ENCODE measurements at places on chromosomes 6 and 20. TPM values are rescaled to one million over a fixed set of nuclear protein-coding genes. Genes with fewer than 3 reads are reported as not detected.
A peak's percentile ranks its signal among the peaks of the same experiment; 100 is the strongest.

SESN1 gene
- total RNA-seq, result 33.3 TPM

KIF13A gene
- total RNA-seq, result 40.1 TPM

SLC12A5 gene
- total RNA-seq, result 5.1 TPM

MPIG6B gene
- 0.41 TPM for total RNA-seq

UFL1 gene
- 21.9 TPM for total RNA-seq

SLC17A1 gene
- 1.2 TPM for total RNA-seq

CRYBG1 gene
- 17.3 TPM for total RNA-seq

CAGE1 gene
- total RNA-seq, result not detected

NKAIN4 gene
- 10.2 TPM for total RNA-seq

GABRR1 gene
- total RNA-seq, result not detected

SMIM13 gene
- 13.9 TPM for total RNA-seq

FOXQ1 gene
- 20.5 TPM for total RNA-seq

GCNT2 gene
- 21.2 TPM for total RNA-seq

DNA sequence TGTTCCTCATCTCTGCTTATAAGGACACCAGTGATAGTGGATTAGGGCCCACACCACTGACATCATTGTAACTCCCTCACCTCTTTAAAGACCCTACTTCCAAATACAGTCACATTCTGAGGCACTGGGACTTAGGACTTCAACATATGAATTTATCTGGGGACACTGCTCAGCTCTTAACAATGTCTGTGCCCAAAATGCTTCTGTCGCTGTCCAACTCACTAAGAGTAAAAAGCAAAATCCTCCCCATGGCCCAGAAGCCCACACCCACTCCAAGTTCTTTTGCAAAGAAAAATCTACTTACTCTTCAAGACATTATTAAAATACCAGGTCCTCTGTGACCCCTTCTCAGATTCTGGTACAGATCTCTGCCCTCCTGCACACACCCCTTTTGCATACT lies 116.2 kb downstream of the TBC1D7 start:
- no peaks in the 10 kb centered on the region for H3K36me3 ChIP-seq
- peaks cover 7% of the 10 kb centered on the region for H3K27me3 ChIP-seq
- peaks cover 1% of the 10 kb centered on the region for H3K4me1 ChIP-seq
- no peak for DNase-seq
- no peak overlapping the region for H3K4me3 ChIP-seq

DNA sequence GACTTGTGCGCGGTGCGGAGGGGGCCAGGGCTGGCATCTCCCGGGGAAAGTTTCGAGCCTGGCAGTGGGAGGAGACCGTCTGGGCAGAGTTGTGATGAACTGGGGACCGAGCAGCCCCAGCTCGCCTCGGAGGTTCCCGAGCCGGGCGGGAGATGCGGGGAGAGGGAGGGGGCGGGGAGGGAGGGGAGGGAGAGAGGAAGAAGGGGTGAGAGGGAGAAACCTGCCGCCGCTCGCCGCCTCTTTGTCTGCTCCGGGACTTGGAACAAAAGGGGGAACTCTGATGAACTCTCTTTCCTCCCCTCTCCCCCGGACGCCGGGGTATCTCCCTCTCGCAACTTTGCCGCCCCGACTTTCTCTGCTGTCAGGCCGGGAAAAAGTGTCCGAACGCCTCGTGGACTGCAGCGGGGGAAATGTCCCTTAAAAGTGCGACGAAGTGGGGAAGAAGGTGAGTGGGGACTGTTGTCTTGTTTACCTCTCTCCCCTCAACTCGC lies 72.7 kb downstream of the SOX4 start:
- peaks cover 48% of the 10 kb centered on the region for H3K27me3 ChIP-seq
- H3K4me1 ChIP-seq, result peaks cover 41% of the 10 kb centered on the region
- peak overlapping the region; percentile 95 for H3K4me3 ChIP-seq

- H3K27me3 ChIP-seq, result no peaks in the 10 kb centered on the region
- DNase-seq, result no peak
- no peak overlapping the region for H3K27ac ChIP-seq
Measured at GRCh38 chr6:37851997-37852524, 32.5 kb downstream of the ZFAND3 start.

DNA sequence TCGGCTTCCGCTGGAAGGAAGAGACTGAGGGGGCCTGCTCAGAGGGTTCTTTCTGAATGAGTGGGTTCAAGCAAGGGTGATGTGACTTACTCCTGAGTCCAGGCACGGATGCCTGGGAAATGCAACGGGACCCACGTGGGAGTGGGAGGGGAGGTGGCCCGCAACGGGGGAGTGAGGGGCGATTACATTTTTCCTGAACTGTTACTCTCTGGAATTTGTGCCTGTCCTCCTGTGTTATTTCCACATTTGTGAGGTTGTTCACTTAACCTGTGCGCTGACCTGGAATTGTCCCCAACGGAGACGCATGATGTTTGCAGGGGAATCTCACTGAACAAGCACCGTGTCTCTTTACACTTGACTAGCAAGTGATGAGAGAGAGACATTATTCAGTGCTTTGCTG lies 209.4 kb downstream of the CDH4 start:
- H3K36me3 ChIP-seq, result no peaks in the 10 kb centered on the region
- DNase-seq, result no peak
- no peak overlapping the region for H3K27ac ChIP-seq
- peaks cover 6% of the 10 kb centered on the region for H3K27me3 ChIP-seq
- no peak overlapping the region for H3K4me3 ChIP-seq
- no peaks in the 10 kb centered on the region for H3K4me1 ChIP-seq

GRCh38 chr20:25389401-25389857 lies 1.2 kb downstream of the ABHD12 start:
- peaks cover 17% of the 10 kb centered on the region for H3K36me3 ChIP-seq
- H3K27ac ChIP-seq, result peak overlapping the region; percentile 89
- H3K27me3 ChIP-seq, result no peaks in the 10 kb centered on the region

GRCh38 chr20:50569864-50570836 lies 60.0 kb downstream of the PTPN1 start:
- H3K27me3 ChIP-seq, result no peaks in the 10 kb centered on the region
- H3K36me3 ChIP-seq, result peaks cover 26% of the 10 kb centered on the region
- DNase-seq, result no peak
- peaks cover 21% of the 10 kb centered on the region for H3K4me1 ChIP-seq
- peak overlapping the region; percentile 31 for H3K27ac ChIP-seq

DNA sequence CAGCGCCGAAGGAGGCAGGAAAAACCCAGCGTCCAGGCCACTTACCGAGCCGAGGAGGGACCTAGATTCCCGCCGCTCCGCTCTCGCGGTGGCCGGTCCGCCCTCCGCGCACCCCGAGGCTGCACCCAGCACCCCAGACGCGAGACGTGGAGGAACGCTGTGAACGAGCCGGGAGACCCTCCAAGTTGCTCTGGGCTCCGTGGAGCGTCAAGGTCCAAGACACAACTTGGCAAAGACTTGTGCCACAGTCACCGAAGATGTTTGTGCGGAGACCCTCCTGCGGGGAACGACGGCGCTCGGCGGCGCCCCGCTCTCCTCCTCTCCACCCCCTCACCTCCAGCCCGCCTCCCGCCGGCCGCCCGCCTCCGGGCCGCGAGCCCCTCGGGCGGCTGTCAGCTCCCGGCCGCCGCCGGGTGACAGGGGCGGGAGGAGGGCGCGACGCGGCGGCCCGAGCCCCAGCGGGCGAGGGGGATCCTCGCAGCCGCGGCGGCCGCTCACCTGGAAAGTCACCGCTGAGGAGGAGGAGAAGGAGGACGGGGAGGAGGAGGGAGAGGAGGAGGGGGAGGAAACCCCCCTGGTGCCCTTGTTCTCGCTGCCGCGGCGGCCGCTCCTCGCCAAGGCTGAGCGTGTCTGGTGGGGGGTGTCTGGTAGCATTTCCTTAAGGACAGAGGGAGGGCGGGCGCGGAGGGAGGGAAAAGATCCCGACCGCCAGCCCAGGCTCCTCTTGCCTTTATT lies 637 bp upstream of the HIVEP2 start:
- DNase-seq, result peak; percentile 71
- H3K27ac ChIP-seq, result peak overlapping the region; percentile 98
- no peaks in the 10 kb centered on the region for H3K36me3 ChIP-seq
- peak overlapping the region; percentile 99 for H3K4me3 ChIP-seq
- peaks cover 22% of the 10 kb centered on the region for H3K4me1 ChIP-seq
- H3K27me3 ChIP-seq, result peaks cover 35% of the 10 kb centered on the region

GRCh38 chr6:32974541-32975308 lies 6.3 kb downstream of the BRD2 start:
- peak overlapping the region; percentile 95 for H3K4me3 ChIP-seq
- H3K36me3 ChIP-seq, result peaks cover 74% of the 10 kb centered on the region
- DNase-seq, result no peak
- H3K27ac ChIP-seq, result peak overlapping the region; percentile 98
- peaks cover 21% of the 10 kb centered on the region for H3K4me1 ChIP-seq

DNA sequence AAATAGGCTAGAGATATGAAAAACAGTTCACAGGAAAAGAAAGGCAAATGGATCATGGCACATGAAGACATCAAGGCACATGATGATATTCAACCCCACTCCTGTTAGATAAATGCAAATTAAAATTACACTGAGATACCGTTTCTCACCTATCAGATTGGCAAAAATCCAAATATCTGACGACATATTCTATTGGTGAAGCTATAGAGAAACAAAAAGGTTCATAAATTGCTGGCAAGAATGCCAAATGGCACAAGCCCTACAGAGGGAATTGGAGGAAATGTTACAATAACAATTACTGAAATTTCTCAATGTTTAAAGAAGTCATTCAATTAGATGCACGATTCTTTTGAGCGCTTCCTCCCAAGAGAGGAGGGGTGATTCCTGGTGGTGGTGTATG lies 45.3 kb upstream of the DSN1 start:
- H3K4me1 ChIP-seq, result peaks cover 14% of the 10 kb centered on the region
- no peak overlapping the region for H3K4me3 ChIP-seq
- no peak overlapping the region for H3K27ac ChIP-seq
- peaks cover 21% of the 10 kb centered on the region for H3K36me3 ChIP-seq

DNA sequence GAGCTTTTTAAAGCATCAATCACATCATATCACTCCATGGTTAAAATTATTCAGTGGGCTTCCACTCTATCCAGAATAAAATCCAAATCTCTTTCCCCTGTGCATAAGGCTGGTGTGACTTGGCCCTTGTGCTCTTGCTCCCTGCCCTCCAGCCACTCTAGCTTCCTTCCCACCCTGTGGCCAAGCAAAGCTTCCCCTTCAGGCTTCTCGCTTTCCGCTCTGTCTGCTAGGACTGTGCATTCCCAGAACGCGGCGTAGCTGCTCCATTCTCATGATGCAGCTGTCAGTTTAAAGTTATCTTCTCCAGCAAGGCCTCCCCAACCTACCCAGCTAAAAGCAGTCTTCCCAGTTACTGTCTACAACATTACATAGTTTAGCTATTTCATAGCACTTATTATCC lies 19.4 kb upstream of the KCNK16 start:
- H3K36me3 ChIP-seq, result no peaks in the 10 kb centered on the region
- no peak for DNase-seq
- H3K4me1 ChIP-seq, result peaks cover 18% of the 10 kb centered on the region

- DNase-seq, result no peak
- no peaks in the 10 kb centered on the region for H3K27me3 ChIP-seq
- H3K27ac ChIP-seq, result peak overlapping the region; percentile 84
- no peaks in the 10 kb centered on the region for H3K36me3 ChIP-seq
- peaks cover 31% of the 10 kb centered on the region for H3K4me1 ChIP-seq
- H3K4me3 ChIP-seq, result no peak overlapping the region
Measured at GRCh38 chr6:20696676-20697075, 162.4 kb downstream of the CDKAL1 start.

DNA sequence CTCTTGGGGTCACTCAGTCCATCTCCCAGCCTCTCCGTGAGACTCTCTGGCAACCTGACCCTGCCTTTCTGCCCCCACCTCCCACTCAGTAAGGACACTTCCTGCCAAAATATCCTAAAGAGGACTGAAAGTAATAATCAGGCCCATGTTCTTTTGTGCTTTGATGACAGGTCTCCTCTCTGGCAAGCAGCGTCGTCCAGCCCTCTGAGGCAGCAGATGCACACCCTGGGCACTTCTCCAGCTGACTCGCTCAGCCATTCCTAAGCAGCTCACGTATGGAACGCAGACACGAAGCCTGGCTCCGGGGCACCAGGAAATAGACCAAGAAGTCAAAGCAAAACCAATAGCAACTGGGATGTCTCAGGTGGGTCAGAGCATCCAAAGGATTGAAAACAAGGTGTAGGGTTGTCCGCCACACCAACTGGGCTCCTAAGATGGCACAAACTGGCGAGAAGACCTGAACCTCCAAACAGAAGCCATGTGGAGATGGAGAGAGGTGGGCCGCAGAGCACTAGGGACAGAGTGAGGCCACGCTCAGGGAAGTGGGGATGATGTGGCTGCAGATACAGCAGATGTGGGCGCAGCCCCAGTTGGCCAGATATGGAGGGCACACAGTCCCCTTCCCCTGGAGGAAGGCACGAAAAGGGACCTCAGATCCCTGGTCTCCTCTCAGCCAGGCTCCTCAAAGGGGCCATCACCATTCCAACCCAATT lies 99.3 kb downstream of the PRND start:
- DNase-seq, result no peak
- no peak overlapping the region for H3K27ac ChIP-seq
- peaks cover 9% of the 10 kb centered on the region for H3K36me3 ChIP-seq
- H3K4me1 ChIP-seq, result peaks cover 26% of the 10 kb centered on the region
- peak overlapping the region; percentile 71 for H3K4me3 ChIP-seq

- no peak overlapping the region for H3K4me3 ChIP-seq
- no peak overlapping the region for H3K27ac ChIP-seq
- no peaks in the 10 kb centered on the region for H3K36me3 ChIP-seq
- H3K27me3 ChIP-seq, result peaks cover 4% of the 10 kb centered on the region
Measured at GRCh38 chr6:36793296-36793912, 45.8 kb downstream of the CPNE5 start.

- H3K27ac ChIP-seq, result no peak overlapping the region
- no peak for DNase-seq
- no peaks in the 10 kb centered on the region for H3K4me1 ChIP-seq
Measured at GRCh38 chr20:46206992-46207549, 89.0 kb downstream of the CD40 start.

DNA sequence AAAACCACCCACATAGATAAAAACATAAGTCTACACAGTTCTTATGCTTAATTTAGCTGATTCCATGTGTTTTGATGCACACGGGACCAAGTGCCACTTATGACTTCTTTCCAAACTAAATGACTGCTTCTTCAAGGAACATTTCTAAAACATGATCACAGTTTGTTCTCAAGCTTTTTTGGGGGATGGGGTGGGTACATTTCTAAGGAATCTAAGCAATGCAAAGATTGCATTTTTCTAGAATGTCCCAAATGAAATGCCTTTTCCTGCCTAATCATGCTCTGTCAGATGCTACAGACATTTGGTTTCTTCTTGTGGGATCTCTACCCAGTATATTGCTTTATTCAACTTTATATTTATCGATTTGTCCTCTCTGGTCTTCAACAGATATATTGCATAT lies 496.8 kb upstream of the JAG1 start:
- DNase-seq, result no peak
- no peak overlapping the region for H3K4me3 ChIP-seq
- no peaks in the 10 kb centered on the region for H3K36me3 ChIP-seq
- H3K4me1 ChIP-seq, result peaks cover 9% of the 10 kb centered on the region
- peaks cover 3% of the 10 kb centered on the region for H3K27me3 ChIP-seq

DNA sequence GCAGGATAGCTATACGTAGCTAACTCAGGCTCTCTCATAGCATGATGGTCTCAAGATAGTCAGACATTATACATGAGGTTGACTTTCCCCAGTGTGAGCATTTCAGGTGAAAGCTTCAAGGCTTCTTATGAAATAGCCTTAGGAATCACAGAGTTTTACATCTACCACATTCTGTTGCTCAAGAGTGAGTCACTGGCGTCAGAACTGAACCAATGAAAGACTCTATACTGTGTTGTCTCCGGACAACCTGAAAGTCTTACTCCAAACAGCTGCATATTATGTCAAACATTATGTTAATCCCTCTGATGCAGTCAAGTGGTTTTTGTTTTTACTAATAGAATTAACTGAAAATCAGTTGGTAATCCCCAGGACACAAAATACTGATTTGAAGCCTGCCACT lies 79.8 kb upstream of the TRDN start:
- no peak overlapping the region for H3K27ac ChIP-seq
- no peak for DNase-seq
- no peaks in the 10 kb centered on the region for H3K4me1 ChIP-seq

- no peak overlapping the region for H3K27ac ChIP-seq
- H3K4me3 ChIP-seq, result no peak overlapping the region
- no peak for DNase-seq
Measured at GRCh38 chr6:14585689-14586088, 468.1 kb downstream of the CD83 start.
